Thoracic aorta (tissue), 2 donors: ENCODE measurements at places on chromosomes 2 and 18. TPM values are rescaled to one million over a fixed set of nuclear protein-coding genes. Genes with fewer than 3 reads are reported as not detected.

DNA sequence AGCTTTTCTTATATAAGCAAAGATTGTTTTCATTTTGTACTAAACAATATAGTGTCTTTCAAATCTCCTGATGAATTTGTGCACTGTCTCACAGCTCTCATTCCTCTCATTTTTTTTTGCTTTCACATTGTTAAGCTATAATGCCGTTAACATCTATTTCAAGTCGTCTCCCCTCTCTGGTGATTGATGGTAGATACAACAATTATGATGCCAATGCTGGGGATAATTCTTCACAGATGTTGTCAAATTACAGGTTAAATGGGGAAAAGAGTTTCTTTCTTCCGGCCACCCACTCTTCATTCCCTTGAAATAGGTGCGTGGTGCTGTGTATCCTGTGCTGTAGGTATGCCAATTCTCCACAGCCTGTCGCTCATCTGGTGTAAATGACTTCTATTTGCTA lies 1053.7 kb upstream of the ZEB2 start:
- H3K36me3 ChIP-seq, result no peaks in the 10 kb centered on the region
- no peak overlapping the region for H3K27ac ChIP-seq
- no peaks in the 10 kb centered on the region for H3K4me1 ChIP-seq
- H3K4me3 ChIP-seq, result no peak overlapping the region
- no peak for DNase-seq

DNA sequence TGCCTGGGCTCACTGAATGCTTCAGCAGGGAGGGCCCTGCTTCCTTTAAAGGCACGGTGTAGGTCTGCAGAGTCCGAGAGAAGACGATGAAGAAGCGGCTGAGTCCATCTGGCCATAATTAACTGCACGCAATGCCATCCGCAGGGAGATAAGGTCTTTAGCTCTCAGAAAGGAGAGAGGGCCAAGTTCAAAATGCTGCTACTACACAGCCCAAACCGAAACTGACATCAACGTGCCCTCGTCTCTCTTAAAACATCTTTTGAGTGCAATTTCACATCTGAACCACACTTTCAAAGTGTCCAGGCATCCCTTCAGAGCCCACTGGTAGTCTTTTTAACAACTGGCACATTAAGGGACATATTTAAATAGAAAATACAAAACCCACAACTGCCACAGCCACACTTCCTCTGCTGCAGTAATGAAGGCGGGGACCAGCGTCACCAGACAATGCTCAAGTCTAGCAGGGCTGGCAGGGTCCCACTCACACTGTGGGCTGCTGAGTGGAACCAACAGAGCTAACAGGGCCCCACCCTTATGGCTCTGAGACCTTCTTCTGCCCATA lies 35.8 kb downstream of the ST3GAL5 start:
- H3K4me1 ChIP-seq, result peaks cover 15% of the 10 kb centered on the region
- H3K27ac ChIP-seq, result no peak overlapping the region
- peaks cover 10% of the 10 kb centered on the region for H3K36me3 ChIP-seq
- H3K4me3 ChIP-seq, result no peak overlapping the region
- no peaks in the 10 kb centered on the region for H3K27me3 ChIP-seq

The LMAN2L gene
- 12.8 TPM for total RNA-seq

The SH3RF3 gene
- 61.7 TPM for total RNA-seq
